Stimulated activated CD4-positive, alpha-beta T cell treated with anti-CD3 and anti-CD28 coated beads, Interleukin-4, amount 100 ng/mL, for 1 hour (primary cell): ENCODE measurements at places on chromosomes 11 and 22.
A peak's percentile ranks its signal among the peaks of the same experiment; 100 is the strongest.

DNA sequence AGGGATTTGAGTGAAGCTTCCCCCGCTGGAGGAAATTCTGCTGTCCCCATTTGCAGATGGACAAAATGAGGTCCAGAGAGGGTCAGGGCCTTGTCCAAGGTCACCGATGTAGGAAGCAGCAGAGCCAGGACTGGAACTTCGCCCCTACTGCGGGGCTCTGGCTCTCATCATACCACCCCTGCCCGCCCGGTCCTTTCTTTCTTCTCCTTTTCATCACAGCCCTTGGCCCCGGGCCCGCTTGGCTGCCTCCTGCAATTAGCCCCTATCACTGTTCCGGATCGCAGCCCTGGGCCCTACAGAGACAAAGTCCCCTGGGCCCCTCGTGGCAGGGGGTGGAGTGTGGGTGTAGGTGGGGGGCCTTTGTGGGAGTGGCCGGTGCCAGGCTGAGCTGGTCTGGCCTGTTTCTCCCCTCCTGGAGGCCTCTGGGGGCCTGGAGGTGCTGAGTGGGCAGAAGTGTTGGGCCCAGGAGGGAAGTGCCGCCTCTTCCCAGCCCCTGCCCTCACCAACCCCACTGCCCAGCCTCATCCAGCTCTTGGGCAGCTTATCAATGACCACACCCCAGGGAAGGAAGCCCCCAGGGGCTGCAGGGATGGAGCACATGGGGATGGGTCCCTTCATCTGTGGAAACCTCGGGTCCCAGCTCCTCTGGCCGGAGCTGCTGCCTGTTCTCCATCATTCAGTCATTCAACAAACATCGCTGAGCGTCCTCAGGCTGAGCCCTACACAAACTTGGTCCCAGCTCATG, 3.4 kb downstream of the EMID1 start:
- DNase-seq: no peak

DNA sequence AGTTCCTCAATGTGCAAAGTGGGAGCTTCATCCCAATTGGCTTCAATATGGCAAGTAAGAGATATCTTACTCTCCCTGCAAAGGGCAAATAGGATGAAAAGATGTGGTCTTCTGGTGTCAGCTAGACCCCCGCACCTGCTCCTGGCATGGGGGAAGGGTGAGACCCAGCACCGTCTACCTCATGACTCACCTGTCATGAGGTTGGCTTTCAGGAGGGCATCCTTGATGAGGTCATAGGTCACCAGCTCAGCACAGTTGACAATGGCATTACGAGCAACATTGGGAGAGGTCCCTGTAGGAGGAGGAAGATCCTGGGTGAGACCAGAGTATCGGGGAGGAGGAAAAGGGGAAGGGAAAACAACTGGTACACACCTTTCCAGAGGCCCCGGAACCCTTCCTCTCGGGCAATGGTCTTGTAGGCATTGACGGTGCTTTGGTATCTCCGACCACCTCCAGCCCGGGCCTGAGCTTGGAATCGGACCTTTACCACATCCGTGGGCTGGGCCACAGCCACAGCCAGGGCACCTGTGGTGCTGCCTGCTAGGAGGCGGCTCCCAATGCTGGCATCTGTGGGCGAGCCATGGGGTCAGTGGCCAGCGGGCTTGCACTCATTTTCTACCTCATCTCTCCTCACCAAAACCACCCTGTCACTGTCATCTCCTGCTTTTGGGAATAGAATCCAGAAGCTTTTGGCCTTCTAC, 6.0 kb downstream of the UCP2 start:
- no peak for DNase-seq

DNA sequence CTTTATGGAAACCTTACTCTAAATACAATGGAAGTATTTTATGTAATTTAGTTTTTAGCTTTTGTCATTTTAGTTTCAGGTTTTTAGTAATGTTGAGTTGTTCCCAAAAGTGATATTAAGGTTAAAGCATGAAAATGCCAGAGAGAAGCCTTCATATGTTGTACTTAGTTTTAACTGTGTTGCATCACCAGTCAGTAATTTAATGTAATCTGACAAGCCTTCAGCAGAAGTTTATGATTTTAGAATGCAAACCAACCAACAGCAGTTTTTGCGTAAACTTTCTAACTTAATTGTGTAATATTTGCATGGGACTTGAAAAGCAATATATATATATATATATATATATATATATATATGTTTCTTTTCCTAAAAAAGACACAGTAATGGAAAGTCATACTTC, 110.6 kb downstream of the MSANTD4 start:
- DNase-seq: no peak

DNA sequence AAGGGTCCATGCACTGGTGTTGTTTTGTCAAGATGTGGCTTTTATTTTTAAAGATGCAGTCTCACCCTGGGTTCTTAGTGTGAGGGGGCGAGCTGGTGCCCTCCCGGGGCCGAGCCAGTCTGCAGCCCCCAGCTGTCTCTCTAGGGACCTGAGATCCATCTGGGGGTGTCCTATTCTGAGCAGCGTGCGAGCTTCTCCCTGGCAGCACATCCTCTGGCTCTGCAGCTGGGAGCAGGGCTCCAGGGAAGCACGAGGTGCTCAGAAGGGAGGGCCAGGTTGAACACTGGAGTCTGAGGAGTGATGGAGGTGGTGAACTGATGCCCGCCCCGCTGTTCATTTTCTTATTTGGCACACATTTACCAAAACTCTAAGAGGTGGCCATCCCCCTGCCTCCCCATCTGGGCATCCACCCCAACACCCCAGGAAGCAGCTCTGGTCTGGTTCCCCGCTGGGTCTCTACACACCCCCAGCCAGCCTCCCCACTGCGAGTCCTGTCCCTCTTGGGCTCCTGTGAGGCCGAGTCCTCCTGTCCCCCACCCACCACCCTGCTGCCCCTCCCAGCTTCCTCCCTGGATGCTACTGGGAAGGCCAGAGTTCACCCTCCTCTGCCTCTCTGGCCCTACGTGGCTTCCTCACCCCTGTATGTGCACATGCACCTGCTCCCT, 956.4 kb downstream of the BRD1 start:
- DNase-seq: no peak

GRCh38 chr11:103202048-103202651, 92.9 kb downstream of the DYNC2H1 start:
- DNase-seq: no peak

GRCh38 chr22:31347251-31348008, 1.3 kb upstream of the PATZ1 start:
- DNase-seq: peak; percentile 69

- DNase-seq: no peak
Observed at GRCh38 chr11:90700789-90701439, 478.1 kb upstream of the CHORDC1 start.

GRCh38 chr22:47620391-47620790, 857.9 kb downstream of the TBC1D22A start:
- DNase-seq: no peak

DNA sequence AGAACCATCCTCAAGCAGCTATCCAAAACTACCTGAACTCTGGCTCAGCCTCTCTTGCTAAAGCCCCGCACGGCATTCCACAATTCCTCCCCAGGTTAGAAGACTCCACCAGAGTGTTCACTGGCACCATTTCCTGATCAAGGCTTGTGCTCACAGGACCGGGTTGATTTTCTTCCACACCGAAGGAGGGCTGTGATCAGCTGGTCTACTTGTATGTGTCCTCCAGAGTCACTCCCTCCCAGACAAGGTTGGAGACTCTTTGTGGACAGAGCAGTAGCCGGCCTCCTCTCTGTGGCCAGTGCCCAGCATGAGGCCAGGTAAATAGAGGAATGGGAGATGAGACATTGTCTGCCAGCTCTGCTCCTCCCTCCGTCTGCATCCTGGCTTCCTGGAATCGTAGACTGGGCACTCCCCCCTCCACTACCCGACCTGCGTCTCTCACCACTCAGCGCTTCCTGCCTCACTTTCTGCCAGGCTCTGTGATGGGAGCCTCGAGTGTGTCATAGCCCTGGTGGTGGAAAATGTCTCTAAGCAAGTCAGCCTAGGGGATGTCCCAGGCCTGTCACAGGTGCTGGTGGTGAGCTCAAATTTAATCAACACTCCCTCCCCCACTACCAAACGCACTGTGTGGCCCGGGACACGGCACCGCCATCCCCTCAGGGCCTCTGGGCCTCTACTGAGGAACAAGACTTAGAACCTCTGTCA, 12.5 kb upstream of the TMPRSS6 start:
- peak; percentile 86 for DNase-seq

GRCh38 chr11:71091506-71092265, 160.7 kb downstream of the SHANK2 start:
- no peak for DNase-seq

DNA sequence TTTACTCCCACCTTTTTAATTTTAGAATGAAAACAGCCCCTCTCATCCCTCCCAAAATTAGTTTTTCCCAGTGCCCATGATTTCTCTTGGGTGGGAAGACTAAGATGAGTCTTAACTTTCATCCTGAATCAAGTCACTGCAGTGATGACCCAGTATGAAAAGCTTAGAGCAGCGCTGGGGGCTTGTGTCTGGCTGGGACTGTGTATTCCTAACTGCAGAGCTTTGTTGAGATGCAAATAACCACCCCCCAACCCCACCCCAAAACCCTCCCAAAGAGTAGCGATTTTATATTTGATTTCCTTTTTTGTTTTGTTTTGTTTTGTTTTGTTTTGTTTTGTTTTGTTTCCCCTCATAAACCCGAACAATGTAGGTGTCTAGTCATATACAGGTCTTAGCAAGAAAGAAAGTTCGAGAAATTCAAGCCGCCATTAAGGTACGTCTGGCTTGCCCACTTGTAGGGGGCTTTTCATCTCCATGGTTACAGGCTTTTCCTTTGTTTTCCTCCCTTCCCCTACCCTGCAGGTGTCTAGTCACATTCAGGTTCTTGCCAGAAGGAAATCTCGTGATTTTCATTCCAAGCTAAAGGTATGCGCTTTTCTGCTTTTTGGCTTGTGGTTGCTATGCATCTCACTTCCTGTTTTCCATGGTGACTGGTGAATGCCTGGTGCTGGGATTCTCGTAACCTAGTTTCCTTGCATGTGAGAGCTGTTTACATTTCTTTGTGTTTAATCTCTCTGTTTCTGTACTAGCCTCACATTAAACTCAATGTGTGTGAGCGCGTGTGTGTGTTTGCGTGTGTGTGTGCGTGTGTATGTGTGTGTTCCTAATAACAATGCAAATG, 144.6 kb upstream of the RASSF10 start:
- DNase-seq: no peak

- DNase-seq: no peak
Observed at GRCh38 chr11:67048515-67049130, 8.0 kb upstream of the RHOD start.

- no peak for DNase-seq
Observed at GRCh38 chr11:119752345-119752871, 23.4 kb upstream of the NECTIN1 start.

- DNase-seq: no peak
Observed at GRCh38 chr11:3165916-3166267, 782 bp upstream of the OSBPL5 start.

DNA sequence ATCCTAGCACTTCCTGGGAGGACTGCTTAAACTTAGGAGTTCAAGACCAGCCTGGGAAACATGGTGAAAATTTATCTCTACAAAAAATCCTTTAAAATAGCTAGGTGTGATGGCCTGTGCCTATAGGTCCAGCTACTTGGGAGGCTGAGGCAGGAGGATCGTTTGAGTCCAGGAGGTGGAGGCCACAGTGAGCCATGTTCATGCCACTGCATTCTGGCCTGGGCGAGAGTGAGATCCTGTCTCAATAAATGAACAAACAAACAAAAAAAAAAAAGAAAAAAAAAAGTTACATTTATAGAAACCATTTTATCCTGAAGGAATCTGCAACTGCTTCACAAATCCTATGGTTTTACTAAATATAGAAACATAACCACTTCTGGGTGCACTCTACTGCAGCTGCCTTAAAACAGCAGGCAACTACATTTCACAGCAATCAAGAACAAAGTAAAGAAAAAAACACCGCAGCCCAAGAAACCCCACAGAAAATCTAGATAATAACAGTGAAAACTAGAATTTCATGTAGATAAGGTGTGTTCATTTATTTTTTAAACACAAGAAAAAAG, 75.9 kb upstream of the GAB2 start:
- DNase-seq: no peak
